ENCODE measurements at places on chromosomes 6 and 20.

DNA sequence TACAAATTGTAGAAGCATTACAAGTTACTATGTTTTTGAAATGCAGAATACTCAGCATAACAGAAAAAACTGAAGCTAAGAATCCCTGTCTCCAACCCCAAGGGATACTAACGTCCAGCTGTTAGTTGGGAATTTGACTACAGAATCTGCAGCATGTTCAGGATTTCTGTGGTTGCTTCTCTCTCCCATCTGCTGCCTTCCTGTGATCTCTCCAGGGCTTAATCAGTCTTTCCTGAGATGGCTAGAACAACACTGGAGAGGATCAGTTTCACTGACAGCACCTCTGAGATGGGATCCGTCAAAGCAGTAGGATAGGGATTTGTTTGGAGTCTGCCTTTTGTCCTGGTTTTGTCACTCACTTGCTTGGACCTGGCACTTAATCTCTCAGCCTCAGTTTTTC is 73.3 kb upstream of the NUP153 start:
- no peak for DNase-seq

DNA sequence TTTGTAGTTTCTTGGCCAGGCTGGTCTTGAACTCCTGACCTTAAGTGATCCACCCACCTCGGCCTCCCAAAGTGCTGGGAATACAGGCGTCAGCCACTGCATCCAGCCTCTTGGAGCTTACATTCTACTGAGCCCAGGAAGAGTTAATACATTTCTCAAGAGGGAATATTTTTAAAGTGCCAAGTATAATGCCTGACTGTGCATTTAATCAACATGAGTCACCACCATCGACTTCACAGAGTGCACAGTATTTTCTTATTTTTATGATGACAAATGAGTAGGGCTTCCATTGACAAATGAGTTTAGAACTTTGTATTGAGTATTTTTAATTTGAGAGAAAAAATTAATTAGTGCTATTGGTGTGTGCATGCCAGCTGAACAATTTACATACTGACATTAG is 72.2 kb downstream of the SASH1 start:
- no peak for DNase-seq

DNA sequence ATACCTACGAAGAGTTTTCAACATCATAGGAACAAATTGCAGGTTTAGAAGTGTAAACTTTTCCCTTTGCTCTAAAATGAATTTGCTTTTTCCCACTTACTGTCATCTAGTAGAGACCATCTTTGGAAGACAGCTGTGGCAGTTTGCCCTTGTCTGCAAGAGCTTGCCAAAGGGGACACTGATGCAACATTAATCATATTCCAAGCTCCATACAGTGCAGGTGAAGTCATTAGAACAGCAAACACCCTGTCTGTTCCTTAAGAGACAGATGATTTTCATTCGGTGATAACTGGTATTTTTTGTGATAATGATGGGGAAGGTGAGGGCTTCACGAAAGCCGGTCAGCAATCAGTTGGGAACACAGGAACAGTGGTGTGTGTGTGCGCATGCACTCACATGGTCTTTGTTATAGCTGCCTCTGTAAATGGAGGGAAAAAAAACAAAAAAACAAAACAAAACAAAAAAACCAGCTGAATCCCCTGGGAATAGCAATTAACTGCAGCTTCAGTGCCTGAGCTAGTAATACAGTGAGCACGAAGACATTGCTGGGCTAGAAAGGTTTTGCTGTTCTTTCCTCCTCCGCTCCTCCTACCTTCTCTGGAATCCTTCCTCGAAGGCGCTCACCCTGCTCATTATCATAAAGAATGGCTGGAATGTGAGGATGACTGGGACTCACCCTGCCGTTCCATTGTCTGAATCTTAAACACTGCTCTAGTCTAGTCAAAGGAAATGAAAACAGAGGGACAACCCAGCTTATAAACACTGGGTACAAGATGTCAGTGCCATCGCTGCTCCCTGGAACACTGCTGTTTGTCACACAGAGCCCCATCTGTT is 35.2 kb upstream of the KIF13A start:
- no peak for DNase-seq

DNA sequence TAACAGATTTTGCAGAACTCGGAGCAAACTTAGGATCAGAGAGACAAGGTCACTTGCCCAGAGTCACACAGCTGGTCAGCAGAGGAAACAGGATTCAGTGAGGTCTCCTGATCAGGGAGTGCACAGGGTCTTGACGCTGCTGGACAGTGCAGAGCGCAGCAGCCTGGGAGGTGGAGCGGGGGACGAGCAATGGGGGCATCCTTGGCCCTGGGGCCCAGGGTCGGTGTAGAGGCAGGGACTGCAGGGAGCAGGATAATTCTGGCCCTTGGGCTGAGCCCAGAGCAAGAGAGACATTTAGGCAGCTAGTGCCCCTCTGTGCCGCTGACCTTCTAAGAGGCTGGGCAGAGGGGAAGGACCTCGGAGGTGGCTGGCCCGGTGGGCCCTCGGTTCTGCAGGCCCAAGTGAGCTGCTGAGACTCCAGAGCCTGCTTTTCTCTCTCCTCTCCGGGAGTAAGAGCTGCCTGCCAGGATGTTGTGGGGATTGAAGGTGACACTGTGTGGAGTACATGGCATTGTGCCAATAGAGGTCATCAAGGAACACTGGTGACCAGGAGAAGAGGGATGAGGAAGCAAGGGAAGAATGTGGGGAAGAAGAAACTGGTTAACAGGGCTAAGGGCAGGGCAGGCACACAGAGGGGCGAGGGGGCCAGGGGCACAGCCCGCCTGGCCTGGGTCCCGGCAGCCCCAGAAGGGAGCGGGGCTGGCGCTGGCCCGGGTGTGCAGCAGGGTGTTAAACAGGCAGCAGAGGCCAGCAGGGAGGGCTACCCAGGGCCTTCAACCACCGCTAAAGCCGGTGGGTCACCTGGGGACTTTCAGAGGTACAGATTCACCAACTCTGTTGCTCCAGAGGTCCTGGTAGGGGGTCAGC is 122.0 kb downstream of the AGPAT4 start:
- no peak for DNase-seq

GRCh38 chr6:142534076-142534475 is 232.3 kb downstream of the ADGRG6 start:
- DNase-seq: no peak

GRCh38 chr20:63135411-63135810 is 80.5 kb downstream of the YTHDF1 start:
- no peak for DNase-seq

DNA sequence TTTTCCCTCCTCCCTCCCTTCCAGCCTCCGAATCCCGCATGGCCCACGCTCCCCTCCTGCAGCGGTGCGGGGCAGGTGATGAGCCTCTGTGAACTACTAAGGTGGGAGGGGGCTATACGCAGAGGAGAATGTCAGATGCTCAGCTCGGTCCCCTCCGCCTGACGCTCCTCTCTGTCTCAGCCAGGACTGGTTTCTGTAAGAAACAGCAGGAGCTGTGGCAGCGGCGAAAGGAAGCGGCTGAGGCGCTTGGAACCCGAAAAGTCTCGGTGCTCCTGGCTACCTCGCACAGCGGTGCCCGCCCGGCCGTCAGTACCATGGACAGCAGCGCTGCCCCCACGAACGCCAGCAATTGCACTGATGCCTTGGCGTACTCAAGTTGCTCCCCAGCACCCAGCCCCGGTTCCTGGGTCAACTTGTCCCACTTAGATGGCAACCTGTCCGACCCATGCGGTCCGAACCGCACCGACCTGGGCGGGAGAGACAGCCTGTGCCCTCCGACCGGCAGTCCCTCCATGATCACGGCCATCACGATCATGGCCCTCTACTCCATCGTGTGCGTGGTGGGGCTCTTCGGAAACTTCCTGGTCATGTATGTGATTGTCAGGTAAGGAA is at the start of gene OPRM1:
Gene OPRM1 (plus strand): TSS at position 10 of the 612 bp plus-strand sequence. CDS start 305 bp downstream, at position 315.
- DNase-seq: no peak

DNA sequence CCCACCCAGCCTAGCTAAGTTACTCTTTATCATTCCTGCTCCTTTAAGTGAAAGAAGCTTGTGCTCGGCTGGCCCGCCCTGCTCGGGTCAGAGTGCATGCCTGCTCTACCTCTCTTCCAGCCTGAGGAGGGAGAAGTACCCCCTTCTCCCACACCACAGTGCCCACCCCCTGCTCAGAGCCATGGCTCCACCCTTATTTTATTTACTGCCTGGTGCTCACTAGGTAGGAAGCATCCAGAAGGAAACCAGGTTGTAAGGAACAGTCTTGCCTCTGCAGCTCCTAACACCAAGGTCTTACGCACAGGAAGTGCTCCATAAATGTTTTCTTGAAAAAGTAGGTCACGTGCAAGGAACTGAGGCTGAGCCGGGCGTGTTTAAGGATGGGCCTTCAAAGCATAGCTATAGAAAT is 105.7 kb upstream of the SNX9 start:
- no peak for DNase-seq

GRCh38 chr6:52983159-52983848 is 11.8 kb downstream of the GSTA4 start:
- no peak for DNase-seq

GRCh38 chr6:12826584-12826983 is 110.0 kb downstream of the PHACTR1 start:
- DNase-seq: no peak

GRCh38 chr6:142647449-142648035 is 297.4 kb downstream of the HIVEP2 start:
- DNase-seq: no peak

DNA sequence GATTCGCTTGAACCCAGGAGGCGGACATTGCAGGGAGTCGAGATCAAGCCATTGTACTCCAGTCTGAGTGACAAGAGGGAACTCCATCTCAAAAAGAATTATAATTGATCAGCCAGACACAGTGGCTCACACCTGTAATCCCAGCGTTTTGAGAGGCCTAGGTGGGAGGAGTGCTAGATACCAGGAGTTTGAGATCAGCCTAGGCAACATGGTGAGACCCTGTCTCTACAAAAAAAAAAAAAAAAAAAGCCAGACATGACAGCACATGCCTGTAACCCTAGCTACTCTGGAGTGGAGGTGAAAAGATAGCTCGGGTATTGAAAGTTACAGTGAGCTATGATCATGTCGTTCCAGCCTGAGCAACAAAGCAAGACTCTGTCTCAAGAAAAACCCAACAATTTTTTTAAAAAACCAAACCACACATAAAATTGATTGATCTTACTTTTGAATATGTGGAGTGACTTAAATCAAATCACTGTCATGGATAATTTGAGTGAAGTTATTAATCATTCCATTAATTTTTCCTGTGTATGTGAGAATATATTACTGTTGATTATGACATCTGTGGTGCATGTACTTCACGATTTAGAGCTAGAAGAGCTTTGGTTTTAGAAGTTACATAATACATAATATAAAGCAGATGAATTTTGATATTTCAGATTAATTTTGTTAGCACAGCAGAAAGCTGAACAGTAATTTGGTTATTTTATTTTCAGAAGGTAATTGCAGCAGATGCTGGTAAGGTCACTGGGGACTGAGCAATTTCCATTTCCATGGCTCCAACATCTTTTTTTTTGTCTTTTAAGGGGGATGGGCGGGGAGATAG is 34.4 kb downstream of the NCOA7 start:
- no peak for DNase-seq

GRCh38 chr20:24838546-24839535 is 110.2 kb upstream of the CST7 start:
- no peak for DNase-seq

GRCh38 chr6:96652552-96652951 is 89.6 kb downstream of the FHL5 start:
- DNase-seq: no peak

- DNase-seq: no peak
Measured at GRCh38 chr6:130190701-130191690, 31.8 kb downstream of the SAMD3 start.

GRCh38 chr6:168370310-168370991 is 50.9 kb upstream of the DACT2 start:
- DNase-seq: peak; percentile 41

DNA sequence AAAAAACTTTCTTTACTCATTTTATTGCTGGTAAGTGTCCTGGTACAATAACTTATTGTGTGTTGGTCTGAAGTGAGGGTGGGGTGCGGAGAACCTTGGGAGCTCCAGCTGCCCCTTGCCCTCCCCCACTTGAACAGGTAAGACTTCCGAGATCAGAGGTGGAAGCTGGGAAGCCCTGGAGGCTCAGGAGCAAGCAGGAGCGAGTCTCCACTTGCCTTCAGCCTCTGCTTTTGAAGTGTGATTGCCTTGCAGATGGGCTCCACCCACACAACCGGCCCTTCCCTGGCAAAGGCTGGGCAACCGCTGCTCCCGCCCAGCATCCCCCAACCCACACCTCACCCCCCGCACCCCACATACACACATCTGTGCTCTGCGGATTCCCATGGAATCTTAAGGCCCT is 179.6 kb downstream of the TFAP2C start:
- no peak for DNase-seq

- DNase-seq: no peak
Measured at GRCh38 chr6:72416744-72417465, 205.0 kb upstream of the KCNQ5 start.

GRCh38 chr6:1893470-1894130 is 283.9 kb downstream of the FOXC1 start:
- DNase-seq: no peak

GRCh38 chr20:51861726-51862466 is 59.6 kb upstream of the SALL4 start:
- no peak for DNase-seq

- no peak for DNase-seq
Measured at GRCh38 chr20:55160037-55160436, 684.6 kb downstream of the DOK5 start.

DNA sequence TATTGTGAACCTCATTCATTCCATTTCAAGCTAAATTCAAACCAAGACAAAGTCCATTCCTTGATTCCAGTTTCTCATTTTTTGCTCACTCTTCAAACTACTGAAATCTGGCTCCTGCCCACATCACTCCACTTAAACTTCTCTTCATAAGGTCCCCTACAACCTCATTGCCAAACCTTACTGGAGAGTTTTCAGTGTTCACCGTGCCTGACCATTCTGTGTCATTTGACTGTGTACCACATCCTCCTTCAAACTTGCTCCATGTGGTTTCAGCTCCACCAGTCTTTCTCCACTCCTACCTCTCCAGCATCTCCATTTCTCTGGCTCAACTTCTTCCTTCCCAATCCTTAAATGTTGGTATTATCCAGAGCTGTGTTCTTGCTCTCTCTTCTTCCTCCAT is 38.5 kb upstream of the TAB2 start:
- DNase-seq: no peak

DNA sequence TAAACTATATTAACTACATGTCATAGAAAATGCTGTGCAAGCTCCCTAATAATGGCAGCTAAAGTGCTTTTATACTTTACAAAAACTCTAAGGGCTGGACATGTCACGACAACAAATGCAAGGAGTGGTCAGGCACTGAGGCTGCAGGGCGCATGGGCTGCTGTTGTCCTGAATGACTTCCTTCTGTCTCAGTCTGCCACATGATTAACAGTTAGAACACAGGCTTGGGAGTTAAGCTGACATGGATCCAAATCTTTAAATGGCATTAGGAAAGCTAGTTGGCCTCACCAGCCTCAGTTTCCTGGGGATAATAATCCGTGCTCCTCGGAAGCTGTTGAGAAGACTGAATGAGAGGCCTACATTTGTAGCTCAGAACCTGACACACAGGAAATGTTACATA is 57.4 kb downstream of the PREP start:
- no peak for DNase-seq

Data from GDM1 (cell line).